Epithelial cell of esophagus (primary cell): ENCODE measurements at places on chromosomes 16 and 17.

- no peak for DNase-seq
Measured at GRCh38 chr17:61578645-61579044, 12.4 kb downstream of the NACA2 start.

DNA sequence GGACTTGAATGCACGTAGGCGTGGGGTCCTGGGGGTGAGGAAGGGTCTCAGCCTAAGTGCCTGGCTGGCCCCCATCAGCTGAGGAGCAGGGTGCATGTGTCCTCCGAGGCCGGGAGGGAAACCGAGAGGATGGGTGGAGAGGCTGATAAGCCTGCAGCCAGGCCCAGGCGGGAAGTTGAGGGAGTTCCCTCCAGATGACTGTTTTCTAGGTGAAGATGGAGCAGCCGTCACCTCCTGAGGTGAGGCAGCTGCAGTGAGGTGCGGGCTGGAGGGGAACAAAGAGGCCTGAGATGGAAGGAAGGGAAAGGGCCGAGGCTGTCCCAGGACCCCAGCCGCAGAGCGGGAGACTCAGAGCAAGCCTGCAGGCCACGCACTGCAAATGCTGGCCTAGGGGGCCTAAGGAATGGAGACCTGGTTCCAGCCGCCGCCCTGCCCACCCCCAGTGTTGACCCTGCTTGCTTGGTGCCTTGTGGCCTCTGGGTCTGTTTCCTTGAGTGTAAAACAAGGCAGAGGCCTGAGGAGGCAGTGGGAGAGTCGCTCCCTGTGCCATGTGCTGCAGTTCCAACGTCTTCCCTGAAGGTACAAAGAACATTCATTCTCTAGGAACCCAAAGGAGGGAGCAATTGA lies 3.0 kb downstream of the PECAM1 start:
- DNase-seq = no peak

DNA sequence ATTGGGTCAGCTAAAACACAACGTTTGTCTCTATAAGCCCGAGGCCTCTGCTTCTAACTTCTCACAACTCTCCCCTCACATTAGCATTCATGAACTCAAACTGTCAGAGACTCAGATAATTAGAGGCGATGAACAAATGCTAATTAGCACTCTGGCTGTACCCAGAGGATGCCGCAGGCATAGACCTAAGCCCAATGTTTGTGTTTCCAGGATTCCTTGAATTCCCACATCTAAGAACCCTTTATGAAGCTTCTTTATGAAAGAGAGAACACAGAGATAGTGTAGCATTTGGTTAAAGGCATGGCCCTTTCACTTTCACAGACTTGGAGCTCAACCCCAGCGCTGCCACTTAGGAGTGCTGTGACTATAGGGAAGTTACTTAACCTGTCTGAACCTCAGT lies 512.2 kb downstream of the GRIN2A start:
- DNase-seq = no peak

DNA sequence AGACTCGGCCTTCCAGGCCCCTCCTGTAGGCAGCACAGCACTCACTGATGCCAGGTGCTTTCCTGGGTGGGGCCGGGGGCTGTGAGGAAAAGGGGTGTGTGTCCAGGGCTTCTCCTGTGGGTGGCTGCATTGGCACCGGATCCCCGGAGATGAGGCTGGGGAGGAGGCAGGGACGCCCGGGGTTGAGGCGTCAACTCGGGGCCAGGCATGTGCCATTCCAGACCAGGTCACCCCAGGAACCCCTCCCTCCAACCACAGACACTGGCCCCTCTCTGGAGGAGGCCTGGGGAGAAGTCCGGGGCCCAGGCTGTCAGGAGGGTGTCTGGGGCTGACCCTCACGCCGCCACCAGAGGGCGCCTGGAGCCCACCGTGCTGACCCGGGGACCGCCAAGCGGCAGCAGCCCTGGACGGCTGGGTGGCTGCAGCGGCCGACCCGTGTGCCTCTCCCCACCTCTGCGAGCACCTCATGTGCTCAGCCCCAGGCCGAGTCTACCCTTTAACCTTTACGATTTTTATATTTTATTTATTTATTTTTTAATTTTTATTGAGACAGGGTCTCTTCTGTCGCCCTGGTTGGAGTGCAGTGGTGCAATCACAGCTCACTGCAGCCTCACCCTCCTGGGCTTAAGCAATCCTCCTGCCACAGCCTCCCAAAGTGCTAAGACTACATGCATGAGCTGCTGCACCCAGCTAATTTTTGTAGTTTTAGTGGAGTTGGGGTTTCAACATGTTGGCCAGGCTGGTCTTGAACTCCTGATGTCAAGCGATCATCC lies 3.2 kb upstream of the METRN start:
- peak; percentile 68 for DNase-seq

DNA sequence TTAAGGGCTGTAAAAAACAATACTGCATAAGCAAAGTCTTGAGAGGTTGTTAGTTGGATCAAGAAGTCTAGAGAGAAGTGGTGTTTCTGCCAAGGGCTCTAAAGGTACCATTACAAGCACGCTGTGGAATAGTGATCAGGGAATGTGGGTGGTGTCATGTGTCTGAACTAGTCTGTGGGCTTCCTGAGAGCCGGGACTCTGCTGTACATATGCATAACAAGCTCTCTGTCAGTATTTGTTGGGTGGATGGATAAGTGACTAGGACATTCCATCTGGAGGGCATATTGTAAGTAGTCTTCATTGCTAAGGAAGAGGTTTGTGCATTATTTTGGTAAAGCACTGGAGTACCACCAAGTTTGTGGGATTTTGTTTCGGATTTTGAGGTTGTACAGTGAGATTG lies 209.5 kb downstream of the LGALS9B start:
- no peak for DNase-seq

GRCh38 chr17:68196394-68197090 lies 51.3 kb upstream of the AMZ2 start:
- DNase-seq = no peak

- DNase-seq = peak; percentile 71
Measured at GRCh38 chr17:1720856-1721386, 3.6 kb upstream of the WDR81 start.

DNA sequence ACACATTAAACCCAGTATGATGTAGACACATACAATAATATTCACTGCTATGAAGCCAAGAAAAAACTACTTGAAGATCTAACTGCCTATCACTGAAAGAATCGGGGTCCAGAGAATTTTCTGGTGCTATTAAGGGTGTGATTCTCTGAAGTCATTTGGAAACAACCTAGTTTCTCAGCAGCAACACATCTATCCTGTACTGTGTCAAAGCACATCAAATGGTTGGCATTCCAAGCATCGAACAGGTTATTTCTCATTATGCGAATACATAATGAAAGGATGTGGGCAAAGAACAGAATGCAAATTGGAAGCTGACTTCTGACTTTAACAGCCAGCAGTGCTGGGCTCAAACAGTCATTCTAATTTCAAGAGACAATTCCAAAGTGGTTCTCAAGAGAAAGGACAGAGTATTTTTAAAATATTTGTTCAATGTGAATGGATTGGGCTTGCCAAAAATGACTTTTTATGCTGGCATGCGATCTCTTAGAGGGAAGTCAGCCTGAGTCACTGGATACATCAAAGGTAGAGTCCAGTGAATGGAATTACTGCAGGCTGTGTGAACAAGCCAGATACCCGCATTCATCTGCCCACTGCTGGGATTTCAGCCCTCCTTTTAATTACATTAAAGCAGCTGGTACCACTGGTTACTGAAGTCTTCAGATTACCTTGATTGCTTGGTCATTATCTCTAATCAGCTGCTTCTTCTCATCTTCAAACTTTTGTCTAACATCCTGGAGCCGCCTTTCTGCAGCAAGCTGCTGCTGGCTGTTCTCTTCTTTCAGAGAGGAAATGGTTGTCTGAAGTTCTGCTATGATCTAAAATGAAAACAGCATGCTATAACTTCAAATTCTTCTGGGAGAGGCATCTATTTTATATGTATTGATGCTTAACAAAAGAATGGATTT lies 181.2 kb upstream of the AXIN2 start:
- DNase-seq = peak; percentile 78

DNA sequence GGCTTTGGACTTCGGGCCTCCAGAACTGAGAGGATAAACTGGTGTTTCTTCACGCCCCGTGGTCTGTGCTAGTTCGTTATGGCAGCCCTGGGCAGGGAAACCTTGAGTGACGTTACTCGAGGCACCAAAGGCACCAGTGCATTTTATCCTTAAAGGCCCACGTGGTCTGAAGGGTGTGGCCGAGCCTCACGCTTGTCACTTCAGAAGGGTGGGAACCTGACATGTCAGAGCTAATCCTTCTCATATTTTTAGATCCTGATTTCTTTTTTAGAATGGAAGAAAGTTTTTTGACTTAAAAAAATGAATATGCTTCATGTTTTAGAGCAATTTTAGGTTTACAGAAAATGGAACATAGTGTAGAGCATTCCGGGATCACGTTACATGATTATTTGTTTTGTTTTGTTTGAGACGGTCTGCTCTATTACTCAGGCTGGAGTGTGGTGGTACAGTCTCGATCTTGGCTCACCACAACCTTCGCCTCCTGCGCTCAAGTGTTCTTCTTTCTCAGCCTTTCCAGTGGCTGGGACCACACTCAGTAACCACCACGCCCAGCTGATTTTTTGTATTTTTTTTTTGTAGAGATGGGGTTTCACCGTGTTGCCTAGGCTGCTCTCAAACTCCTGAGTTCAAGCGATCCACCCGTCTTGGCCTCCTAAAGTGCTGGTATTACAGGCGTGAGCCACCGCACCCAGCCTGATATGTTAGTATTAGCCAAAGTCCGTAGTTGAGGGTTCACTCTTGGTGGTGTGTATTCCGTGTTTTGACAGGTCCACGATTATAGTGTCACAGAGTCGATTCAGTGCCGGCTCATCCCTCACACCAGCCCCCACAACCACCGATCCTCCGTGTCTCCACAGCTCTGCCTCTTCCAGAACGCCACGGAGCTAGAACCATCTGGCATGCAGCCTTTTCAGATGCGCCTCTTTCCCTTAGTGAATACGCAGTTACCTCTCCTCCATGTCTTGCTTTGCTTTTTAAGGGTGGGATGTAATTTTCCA lies 47.9 kb downstream of the RAB11FIP3 start:
- DNase-seq = no peak

GRCh38 chr16:15689290-15689689 lies 39.2 kb downstream of the NDE1 start:
- DNase-seq = no peak

DNA sequence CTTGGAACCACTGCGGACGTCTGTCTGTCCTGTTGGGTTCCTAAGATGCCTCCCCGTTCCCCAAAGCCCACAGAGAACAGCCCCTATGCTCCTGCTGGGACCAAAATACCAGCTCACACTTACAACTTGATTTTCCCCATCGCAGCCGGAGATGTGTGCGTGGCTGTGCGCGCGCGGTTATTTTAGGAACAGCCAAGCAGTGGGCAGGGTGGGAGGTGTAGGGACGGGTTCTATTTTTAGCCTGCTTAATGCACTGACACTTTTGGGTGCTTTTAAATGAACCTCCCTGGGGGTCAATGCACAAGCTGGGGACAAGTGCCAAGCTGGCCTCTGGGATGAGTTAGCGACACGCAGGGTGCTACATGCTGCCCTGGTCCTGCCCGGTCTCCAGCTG lies 74.1 kb downstream of the KLHDC4 start:
- no peak for DNase-seq

- DNase-seq = peak; percentile 70
Measured at GRCh38 chr17:29620271-29620670, 2.4 kb downstream of the CORO6 start.

DNA sequence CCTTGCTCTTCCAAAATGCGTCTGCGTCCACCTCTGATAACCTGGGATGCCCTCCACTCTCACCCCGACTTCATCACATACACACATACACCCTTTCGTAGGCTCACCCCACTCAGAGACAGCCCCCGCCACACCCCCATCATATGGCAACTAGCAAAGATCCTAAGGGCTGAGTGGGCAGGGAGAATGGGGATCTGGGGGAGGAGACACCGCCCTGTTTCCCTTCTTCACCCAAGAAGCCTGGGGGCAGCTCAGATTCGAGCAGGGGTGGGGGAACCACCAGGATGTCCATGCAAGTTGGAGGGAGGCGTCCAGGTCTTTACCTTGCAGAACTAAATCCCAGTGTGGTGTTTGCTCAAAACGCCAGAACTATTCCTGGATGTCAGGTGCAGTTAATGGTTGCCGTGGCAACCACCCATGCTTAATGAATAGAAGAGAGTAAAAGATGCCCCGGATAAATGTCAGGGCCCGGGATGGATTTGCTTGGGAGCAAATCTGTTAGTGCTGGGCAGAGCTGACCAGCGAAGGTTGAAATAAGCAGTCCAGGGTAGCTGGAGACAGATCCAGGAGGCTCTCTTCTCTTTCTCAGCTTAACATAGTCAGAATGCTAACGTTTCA lies 72.8 kb downstream of the CACNG3 start:
- no peak for DNase-seq

GRCh38 chr16:3256146-3256865 lies at the start of gene MEFV:
MEFV (minus strand) TSS chr16:3256633; CDS start chr16:3256587, 46 bp downstream.
- peak; percentile 38 for DNase-seq

- DNase-seq = peak; percentile 86
Measured at GRCh38 chr17:77279448-77280303, 138.9 kb downstream of the SEC14L1 start.

DNA sequence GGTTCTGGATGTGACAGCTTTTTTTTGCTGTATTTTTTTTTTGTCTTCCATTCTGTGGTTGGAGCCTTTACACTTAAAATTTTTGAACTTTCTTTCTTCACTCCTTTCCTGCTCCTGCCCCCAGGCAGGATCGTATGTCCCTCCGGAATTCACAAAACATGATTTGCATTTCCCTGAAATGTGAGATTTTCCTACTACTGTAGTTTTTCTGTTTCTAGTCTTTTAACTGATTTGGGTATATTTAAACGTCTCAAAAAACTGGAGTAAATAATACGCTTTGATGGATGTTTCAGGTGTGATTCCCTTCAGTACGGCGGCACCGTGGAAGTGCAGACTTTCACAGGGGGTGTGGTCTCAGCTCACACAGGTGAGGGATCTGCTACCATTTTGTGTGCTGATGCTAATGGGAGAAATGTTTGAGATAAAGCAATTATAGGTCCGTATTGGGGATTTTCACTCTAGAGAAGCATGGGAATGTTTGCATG lies 686 bp downstream of the SRCAP start:
- DNase-seq = peak; percentile 27

DNA sequence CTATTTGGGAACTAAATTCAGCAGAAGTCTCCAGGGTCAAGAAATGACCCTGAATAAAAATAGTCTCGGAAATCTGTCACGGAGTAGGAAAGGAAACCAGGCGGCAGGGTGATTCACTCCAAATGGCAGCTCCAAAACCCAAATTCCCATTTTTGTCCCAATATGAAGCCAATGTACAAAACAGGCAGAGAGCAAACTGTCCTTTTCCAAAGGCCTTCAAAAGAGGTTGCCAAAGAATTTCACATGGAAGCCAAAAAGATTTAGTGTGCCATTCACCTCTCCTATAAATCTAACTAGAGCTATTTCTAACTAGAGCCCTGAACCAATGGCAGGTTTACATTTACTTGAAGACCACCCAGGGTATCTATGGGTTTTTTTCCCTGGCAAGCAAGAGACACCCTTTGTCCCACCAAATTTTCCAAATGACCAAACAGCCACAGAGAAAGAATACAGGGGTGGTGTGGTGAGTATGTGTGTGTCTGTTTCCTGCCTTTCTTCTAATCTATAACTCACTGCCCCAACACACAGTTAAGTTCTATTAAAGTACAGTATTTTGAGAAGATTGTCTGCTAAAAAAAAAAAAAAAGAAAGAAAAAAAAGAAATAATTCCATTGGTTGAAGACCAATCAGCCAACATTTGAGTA lies 6.8 kb downstream of the MYO1D start:
- DNase-seq = no peak
